ENCODE measurements at places on chromosomes 6 and 20. TPM values are rescaled to one million over a fixed set of nuclear protein-coding genes. Genes with fewer than 3 reads are reported as not detected.

The HLA-G gene
- total RNA-seq, result not detected

The KIF25 gene
- total RNA-seq, result 0.32 TPM

The TNFRSF21 gene
- 80.1 TPM for total RNA-seq

The GUCA1A gene
- 0.24 TPM for total RNA-seq

The CRISP1 gene
- total RNA-seq, result not detected

The SLC22A16 gene
- total RNA-seq, result not detected

The MYLK2 gene
- total RNA-seq, result under 0.01 TPM

The ATF6B gene
- total RNA-seq, result 19.3 TPM

The MCCD1 gene
- total RNA-seq, result not detected

The MAS1L gene
- total RNA-seq, result not detected

The IMPG1 gene
- total RNA-seq, result not detected

The RAB23 gene
- 74.3 TPM for total RNA-seq

The SGK2 gene
- 0.24 TPM for total RNA-seq

The TP53TG5 gene
- total RNA-seq, result not detected

The SYCP2L gene
- total RNA-seq, result 0.16 TPM

The GPLD1 gene
- not detected for total RNA-seq

The LY86 gene
- not detected for total RNA-seq

The NT5E gene
- 231 TPM for total RNA-seq

The FOXQ1 gene
- total RNA-seq, result 1.5 TPM

The CCM2L gene
- total RNA-seq, result not detected

The SIRT5 gene
- total RNA-seq, result 5.7 TPM

The FAM217A gene
- total RNA-seq, result not detected

The MATN4 gene
- total RNA-seq, result not detected

The ARFGEF3 gene
- total RNA-seq, result 1.5 TPM

The HLA-DPA1 gene
- 6.7 TPM for total RNA-seq

The BANF2 gene
- not detected for total RNA-seq

The BPIFB4 gene
- total RNA-seq, result not detected

The NRSN1 gene
- not detected for total RNA-seq

The TFAP2C gene
- total RNA-seq, result 39.9 TPM

The VSX1 gene
- total RNA-seq, result not detected

The GRM4 gene
- not detected for total RNA-seq

The ROS1 gene
- under 0.01 TPM for total RNA-seq

The RIMS1 gene
- total RNA-seq, result 5.4 TPM

The SLC9A8 gene
- total RNA-seq, result 15.4 TPM

The TMEM151B gene
- total RNA-seq, result not detected

The DSP gene
- total RNA-seq, result 12.4 TPM

The SLC13A3 gene
- total RNA-seq, result 2.4 TPM

The PCK1 gene
- total RNA-seq, result not detected

The SRMS gene
- not detected for total RNA-seq

The SRSF12 gene
- total RNA-seq, result 0.36 TPM

The KCNK16 gene
- not detected for total RNA-seq

The EXOC2 gene
- 29.7 TPM for total RNA-seq

The ADGRG6 gene
- total RNA-seq, result 0.36 TPM

The RIPOR2 gene
- total RNA-seq, result 0.97 TPM

The CFAP61 gene
- total RNA-seq, result 0.12 TPM
